ENCODE measurements at places on chromosomes 3 and 15. TPM values are rescaled to one million over a fixed set of nuclear protein-coding genes. Genes with fewer than 3 reads are reported as not detected.

TNNC1 gene
- total RNA-seq = 0.33 TPM

CLDN16 gene
- not detected for total RNA-seq

INSYN1 gene
- 0.50 TPM for total RNA-seq

TUBGCP4 gene
- total RNA-seq = 16.7 TPM

CDCP1 gene
- total RNA-seq = 27.7 TPM

SLC2A2 gene
- total RNA-seq = not detected

SCN5A gene
- total RNA-seq = 0.75 TPM

CAMKV gene
- total RNA-seq = not detected

SERPINI2 gene
- not detected for total RNA-seq

SLC51B gene
- total RNA-seq = 0.33 TPM

CPLX3 gene
- total RNA-seq = not detected

GNAI2 gene
- total RNA-seq = 226 TPM

DUOX2 gene
- total RNA-seq = not detected

DGKG gene
- total RNA-seq = 6.3 TPM

IL12A gene
- 4.1 TPM for total RNA-seq

NEO1 gene
- 14.6 TPM for total RNA-seq

ANKRD63 gene
- not detected for total RNA-seq

ATP10A gene
- 0.66 TPM for total RNA-seq

ADAMTS17 gene
- 0.11 TPM for total RNA-seq

INO80 gene
- 28.1 TPM for total RNA-seq

DNASE1L3 gene
- not detected for total RNA-seq

Data from uterine smooth muscle cell (primary cell).